ENCODE measurements at places on chromosomes 5 and 9.

GRCh38 chr5:124634741-124635323 lies 111.6 kb downstream of the ZNF608 start:
- DNase-seq, result no peak

DNA sequence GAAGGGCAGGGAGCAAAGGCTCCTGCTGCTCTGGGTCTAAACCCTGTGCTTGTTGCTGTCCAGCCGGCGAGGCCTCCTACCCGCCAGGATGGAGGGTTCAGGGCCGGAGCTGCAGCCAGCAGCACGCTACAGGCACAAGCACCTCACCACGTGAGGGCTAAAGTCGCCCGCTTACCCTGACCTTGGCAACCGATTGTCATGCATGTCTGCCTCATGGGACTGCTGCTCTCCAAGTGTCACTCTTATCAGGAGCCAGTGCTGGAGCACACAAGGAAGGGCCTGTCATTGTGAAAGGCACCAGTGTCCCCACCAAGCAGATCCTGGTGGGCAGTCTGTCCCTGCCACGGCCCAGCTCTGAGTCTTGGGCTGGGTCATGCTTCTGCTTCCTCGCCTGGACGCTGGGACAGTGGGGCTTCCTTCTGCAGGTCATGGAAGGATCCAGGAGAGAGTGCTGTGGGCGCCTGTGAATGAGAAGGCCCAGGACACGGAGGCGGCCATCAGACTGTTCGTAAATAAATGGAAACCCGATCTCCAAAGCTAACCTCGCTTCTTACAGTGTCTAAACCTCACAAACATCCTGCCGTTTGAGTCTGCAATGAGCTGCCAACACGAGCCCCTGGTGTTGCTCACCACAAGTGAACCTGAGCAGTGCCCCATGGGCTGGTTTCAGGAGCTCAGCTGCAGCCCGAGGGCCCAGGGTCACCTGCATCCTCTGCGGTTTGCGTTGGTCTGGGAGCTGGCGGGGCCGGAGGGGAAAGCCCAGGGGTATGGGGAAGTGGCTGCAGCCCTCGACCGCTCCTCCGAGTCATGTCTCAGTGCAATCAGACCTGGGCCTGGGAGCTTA lies 58.2 kb upstream of the RXRA start:
- DNase-seq, result no peak

DNA sequence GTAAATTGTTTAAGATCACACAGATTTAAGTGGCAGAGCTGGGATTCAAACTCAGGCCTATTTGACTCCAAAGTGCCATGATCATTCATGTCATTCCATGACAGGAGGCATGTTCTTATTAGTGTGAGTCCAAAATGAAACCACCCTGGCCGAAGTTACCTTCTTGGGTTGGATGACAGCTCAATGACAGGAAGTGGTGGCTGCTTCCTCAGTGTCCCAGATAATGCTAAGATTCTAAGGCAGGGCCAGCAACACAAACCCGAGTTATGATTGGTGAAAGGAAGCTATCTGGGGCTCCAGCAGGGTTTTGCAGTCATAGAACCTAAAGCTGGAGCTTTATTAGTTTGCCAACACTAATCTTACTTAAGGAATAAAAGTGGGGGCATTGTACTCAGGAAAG lies 340.4 kb downstream of the SLIT3 start:
- no peak for DNase-seq

GRCh38 chr5:118791926-118792734 lies 196.2 kb downstream of the DTWD2 start:
- DNase-seq, result peak; percentile 67

DNA sequence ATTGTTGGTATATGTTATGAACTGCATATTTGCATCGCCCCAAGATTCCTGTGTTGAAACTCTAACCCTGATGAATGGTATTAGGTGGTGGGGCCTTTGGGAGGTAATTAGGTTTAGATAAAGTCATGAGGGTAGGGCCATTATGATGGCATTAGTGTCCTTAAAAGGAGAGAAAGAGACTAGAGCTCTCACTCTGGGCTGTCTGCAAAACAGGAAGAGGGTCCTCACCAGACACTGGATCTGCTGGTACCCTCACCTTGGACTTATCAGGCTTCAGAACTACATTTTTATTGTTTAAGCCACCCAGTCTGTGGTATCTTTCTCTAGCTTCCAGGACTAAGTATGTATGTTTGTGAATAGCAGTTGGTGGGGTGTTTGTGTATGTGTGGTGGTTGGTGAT lies 68.9 kb downstream of the MACIR start:
- no peak for DNase-seq

DNA sequence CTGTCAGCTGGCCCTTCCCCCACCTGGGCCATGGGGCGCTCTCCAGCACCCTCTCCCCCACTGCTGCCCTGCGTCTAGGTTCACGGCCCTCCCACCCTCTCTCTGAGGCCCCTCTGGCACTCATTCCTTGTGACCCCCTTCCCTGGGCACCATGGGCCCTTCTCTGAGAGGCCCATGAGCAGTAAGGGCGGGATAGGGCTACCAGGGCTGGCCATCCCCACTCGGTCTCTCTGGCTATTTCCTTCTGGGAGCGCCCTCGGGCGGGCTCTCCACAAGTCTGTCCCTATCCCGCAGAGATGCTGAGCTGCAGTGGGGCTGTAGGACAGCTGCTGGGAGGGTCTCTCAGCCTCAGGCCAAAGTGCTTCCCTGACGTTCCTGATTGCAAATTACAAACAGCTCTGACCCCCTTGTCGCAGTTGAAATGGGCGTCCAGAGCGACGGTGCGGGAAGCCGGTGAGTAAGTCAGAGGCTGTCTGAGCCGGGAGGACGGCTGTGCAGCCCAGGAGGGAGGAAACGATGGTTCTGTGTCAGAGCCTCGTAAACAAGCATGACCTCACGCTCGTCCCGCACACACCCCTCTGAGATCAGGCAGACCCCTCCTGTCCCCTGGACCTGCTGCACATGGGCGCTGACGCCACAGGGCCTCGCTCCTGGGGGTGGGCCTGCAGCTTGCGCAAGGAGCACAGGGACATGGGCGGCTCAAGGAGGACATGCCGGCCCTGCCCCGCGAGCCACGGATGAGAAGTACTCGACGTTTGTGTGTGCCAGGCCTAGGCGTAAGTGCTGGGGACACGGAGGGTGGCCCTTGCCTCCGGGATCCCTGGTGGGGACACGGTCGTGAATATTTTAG lies 36.3 kb upstream of the GFPT2 start:
- no peak for DNase-seq

DNA sequence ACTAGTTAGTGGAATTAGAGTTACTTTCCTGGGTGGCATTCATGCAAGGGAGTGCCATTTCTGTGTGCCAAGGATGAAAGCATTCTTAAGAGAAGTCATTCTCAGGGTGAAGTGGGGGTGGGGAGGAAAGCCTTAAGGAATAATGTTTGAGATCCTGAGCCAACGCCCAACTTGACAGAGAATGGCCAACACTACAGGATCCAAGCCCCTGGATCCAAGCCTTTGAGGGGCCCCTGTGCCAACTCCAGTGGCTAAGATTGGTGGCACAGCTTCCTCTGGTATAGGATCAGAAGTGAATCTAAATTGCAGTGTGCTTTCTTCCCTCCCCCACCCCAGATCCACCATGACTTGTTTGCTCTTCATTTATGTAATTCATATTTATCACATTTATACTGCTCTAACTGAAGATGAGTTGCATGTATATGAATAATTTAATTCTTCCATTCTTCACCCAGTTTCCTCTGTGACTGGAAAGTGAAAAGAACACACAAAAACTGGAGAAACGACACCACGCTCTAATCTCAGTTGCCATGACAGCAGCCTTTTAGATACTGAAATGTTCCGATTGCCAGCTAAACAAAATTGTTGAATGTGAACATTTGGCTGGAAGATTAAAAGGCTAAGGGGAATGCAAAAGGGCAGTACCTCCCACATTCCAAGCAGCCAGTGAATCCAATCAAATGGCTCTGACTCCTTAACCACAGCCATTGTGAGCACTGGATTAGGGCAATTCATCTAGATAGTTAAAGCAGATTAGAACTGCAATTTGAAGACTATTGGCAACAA lies 4.5 kb downstream of the ZNF608 start:
- DNase-seq, result no peak

DNA sequence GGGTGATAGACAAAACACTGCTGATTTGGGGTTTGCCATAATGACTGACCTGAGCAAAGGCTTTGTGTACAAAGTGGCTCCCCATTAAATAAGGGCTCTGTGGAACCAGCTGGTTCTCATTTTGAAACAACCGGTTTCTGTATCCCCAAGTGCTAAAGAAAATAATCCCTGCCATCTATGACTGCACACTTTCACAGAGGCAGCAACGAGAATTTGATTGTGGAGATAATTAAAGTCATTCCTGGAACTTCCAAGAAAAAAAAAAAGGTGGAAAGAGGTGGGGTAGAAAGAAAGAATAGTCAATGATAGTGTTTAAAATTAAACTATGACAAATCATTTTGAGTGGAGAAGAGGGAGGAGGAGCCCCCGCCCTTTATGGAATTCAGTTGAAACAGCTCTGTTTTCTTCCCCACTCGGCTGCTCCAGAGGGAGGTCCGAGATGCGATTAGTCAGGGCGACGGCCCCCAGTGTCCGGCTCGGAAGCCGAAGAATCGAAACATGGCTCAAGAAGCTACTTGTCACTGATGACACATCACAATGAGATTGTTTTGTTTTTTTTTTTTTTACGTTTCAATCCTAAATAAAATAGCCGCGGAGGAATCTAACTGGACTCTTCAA lies 38.4 kb downstream of the EBF1 start:
- no peak for DNase-seq

DNA sequence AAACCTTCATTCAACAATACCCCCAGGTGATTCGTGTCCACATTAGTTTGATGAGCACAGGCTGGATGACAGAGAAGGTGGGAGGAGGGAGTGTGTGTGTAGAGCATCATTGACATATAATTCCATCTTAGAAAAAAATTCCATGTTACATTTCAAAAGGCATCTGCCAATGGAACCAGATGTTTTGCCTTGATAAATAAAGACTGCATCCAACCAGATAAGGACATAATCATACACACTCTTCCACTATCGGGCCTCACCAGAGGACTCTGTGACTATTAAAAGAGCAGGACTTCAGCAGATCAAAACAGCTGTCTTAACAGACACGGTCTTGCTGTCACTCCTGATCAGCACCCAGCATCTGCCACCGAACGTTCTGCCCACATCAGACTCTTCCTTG lies 96.4 kb upstream of the SPIN1 start:
- no peak for DNase-seq

DNA sequence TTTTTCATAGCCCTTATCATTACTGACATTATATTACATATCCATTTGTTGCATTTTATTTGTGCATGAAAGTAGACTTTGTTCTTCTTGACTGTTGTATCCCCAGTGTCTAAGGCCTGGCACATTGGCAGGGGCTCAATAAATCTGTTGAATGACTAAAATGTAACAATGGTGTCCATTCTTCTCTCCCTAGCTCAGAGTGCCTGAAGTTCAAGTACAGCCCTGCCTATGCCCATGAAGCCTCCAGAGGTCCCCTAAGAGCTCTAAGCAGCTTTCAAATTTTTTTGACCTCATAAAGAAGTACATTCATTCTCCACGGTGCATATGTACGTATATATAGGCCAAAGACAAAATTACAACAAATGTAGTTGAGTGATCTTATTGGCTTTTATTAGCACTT lies 4.2 kb upstream of the BSPRY start:
- no peak for DNase-seq

- no peak for DNase-seq
Observed at GRCh38 chr9:134026581-134026980, 1.3 kb downstream of the BRD3OS start.

DNA sequence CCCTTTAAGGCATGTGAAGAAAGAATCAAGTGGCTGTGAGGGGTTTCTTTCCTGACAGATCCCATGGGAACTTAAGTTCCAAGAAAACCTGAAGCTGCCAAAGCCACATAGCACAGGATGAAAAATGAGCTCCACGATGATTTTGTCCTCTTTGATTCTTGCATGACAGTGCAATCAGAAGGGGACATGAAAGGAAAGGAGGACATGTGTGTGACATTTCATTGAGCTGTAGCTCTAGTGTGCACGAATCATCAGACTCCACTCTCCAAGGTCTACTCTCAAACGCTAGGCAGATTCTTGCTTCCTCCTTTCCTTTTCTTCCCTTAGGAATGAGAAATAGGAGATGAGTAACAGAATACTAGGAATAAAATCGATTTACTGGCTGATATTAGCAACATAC lies 142.0 kb downstream of the ZNF608 start:
- no peak for DNase-seq

- DNase-seq, result no peak
Observed at GRCh38 chr5:134989266-134989830, 21.6 kb downstream of the CATSPER3 start.

Data from NCI-H2171 treated with DMSO at 0.1 percent for 48 hours (cell line).